ENCODE measurements at places on chromosomes 12 and 14.

DNA sequence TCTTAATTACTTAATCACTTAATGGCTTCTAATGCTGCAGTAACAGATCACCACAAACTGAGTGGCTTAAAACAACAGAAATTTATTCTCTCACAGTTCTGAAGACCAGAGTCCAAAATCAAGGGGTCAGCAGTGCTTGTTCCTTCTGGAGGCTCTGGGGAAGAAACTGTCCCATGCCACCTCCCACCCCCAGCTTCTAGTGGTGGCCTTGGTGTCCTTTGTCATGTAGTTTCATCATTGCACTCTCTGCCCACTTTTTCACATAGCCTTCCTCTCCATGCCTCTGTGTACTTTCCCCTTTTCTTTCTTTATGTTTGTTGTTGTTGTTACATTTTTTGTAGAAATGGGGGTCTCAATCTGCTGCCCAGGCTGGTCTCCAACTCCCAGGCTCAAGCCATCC is 16.1 kb upstream of the UBC start:
- DNase-seq: no peak

GRCh38 chr12:86735072-86735471 is 478.9 kb upstream of the MGAT4C start:
- no peak for DNase-seq

- DNase-seq: no peak
Measured at GRCh38 chr14:101814934-101815333, 53.4 kb downstream of the PPP2R5C start.

DNA sequence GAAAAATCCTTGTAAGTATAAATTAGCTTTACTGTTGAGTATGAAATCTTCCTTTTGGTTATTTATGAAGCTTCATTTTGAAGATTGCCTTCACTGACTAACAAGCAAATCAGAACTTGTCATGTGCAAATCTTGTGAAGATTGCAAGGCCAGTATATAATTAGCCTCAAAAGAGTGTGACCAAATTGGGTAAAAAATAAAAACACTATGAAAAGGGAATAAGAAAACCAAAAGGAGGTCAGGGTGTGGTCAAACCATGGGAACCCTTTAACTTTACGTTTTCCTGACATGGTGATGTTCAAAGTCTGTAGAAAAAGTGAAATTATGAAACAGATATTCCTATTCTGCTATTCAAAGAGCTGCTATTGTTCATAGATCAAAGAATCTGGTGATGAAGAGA is 230.3 kb downstream of the BCAT1 start:
- DNase-seq: no peak

DNA sequence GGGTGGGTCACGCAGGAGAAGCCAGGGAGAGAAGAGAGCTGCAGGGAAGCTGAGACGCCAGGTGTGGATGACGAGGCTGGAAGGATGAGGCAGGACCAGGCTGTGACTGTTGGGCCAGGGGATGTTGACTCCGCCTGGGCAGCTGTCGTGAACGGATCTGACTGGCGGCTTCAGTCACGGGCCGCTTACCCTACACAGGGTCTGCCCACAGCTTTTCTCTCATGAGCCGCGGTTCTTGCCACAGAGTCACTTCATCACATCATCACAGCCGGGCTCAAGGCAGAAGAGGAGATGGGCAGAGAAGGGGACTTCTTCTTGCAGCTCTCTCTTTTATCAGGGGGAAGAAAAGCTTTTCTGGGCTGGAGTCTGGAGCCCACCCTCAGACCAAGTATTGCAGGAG is 7.7 kb downstream of the CLBA1 start:
- DNase-seq: no peak

DNA sequence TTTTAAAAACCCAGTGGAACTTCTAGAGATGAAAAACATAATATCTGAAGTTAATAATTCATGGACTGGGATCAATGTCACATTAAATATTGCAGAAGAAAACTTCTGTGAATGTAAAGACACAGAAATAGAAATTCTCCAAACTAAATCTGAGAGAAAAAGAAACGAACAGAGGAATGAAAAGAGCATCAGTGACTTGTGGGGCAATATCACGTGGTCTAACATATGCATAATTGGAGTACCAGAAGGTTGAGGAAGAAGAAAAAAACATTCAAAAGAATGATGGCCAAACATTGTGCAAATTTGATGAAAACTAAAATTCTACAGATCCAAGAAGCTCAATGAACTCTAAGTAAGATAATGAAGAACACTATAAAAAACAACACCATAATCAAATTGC is 130.8 kb downstream of the EFCAB11 start:
- DNase-seq: no peak

- DNase-seq: no peak
Measured at GRCh38 chr14:64757601-64758000, 53.4 kb downstream of the PLEKHG3 start.

DNA sequence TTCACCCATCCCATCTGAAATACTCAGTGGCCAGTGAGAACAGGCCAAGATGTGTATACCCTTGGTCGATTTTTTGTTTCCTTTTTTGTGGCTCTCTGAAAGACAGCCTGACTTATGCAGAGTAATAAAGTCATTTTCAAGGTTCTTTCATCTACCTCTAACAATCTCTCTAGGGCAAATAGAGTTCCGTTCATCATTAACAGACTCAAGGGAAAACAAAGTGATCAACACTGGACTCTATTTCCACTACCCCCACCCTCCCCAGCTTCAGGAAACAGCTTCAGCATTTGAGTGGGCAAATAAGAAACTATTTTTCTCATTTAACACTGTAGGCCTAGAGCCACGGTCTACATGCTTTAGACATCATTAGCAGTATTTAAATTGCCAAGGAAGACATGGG is 15.9 kb downstream of the PRKAB1 start:
- no peak for DNase-seq

- DNase-seq: no peak
Measured at GRCh38 chr12:108424026-108424425, 84.9 kb upstream of the CMKLR1 start.

DNA sequence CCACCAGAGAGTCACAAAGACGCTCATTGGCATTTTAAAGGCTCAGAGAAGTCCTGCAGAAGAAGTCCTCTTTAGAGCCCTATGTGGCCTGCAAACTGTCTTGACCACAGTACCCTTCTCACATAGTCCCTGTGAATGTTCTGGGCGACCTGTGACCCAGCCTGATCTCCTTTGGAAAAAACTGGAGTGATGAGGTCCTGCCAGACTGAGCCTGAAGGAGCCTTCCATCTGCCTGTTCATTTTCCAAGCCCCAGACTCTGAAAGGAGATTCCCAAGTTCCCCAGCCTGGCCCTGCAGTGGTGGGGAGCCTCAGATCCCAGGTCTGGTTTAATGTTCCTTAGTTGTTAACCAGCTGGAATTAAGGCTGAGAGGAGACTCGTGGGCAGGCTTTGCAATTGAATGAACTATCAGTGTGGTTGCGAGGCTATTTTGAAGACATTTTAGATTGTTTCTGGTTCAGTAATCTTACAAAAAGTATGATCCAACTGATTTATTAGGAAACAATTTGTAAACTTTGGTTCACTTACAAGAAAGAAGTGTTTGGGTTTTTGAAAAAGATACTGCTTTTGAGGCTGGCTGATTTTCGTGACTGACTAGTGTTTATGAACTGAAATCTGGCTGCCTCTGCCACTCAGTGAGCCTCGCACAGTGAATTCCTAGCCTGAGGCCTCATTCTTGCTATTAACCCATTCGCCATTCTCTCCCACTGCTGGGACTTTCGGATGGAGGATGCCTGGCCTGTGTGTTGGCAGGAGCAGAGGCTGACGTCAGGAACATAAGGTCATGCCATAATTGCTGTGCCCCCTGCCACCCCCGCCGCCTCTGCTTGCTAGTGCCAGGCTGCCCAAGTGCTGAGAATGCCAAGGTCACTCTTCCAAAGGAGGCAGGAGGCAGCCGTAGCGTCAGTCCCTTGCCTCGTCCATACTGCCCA is 249.0 kb downstream of the CACNA1C start:
- DNase-seq: no peak

DNA sequence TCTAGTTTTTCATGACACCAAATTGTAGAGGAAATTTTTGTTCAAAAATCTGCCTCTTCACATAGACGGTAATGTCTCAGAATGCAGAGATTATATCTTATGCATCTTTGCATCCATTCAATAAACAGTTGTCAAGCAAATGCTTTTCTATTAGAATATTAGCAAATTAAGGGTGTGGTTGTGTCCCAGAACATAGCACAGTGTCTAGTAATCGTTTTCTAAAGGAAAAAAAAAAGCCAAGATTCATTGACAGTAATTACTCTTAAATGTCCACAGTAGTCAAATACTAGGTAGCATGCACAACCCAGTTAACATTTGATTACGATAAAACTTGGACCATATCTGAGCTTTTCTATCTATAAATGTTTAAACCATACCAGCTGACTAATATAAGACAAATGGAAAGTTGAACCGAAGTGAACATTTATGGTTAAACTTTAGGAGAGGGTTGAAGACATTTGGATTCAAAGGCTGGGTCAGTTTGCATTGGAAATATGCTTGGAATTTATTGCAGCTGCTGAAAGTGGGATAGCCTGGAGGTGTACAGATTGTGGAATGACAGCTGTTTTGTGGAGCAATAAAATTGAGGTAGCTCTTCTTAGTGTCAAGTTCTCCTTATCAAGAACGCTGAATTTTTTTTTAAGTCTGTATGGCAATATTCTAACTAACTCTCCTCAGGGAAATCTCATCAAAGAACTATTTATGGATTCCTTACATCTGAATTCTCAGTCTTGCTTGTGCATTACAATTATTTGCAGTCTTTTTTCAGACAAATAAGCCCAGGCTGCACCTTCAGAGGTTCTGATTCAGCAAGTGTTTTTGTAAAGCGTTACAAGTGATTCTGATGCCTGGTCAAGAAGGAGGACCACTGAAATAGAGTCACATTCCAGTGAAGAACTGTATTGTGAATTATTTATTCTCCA is 66.7 kb upstream of the ATP2B1 start:
- no peak for DNase-seq

- DNase-seq: no peak
Measured at GRCh38 chr14:88818018-88818417, 6.4 kb upstream of the TTC8 start.

- no peak for DNase-seq
Measured at GRCh38 chr12:39792938-39793337, 173.3 kb upstream of the ABCD2 start.

- no peak for DNase-seq
Measured at GRCh38 chr14:37122288-37122687, 50.1 kb downstream of the SLC25A21 start.

GRCh38 chr12:121861636-121862254 is 3.1 kb upstream of the HPD start:
- no peak for DNase-seq

GRCh38 chr12:15751741-15752140 is 37.4 kb downstream of the EPS8 start:
- no peak for DNase-seq

GRCh38 chr12:94205822-94206221 is 57.4 kb downstream of the PLXNC1 start:
- no peak for DNase-seq

DNA sequence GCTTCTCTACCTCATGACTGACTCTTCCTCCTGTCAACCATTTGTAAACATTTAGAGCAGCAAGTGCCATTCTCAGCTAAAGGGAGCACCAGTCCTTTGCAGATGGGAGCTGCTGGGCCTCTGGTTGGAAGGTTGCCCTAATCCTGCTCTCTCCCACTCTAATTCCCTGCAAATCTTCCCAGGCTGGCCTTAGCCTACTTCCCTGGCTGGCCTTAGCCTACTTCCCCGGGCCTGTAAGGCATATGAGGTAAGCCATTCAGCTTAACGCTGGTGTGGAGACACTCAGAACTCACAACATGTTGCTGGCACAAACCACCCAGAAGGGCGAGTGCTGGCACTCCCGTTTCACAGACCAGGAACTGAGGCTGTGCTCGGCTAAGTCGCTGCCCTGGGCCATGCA is 69.0 kb downstream of the CPSF2 start:
- no peak for DNase-seq

- no peak for DNase-seq
Measured at GRCh38 chr12:31821484-31821883, 92.7 kb upstream of the AMN1 start.

DNA sequence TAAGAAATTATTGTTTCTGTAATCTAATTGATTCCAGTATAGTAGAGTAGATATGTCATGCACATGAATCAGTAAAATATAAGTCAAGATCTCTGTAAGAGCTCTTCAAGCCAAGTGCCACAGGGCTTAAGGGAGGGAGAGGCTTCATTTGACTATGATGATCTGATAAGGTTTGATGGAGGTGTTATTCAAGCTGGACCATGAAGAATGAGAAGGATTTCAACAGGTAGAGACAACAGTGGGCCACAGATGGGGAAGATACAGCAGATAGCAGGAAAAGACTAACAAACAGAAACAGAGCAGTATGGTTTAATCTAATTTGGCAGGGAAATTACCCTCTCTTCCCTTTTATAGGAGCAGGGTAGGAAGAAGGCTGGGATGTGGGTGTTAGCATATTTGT is 40.6 kb upstream of the FKBP4 start:
- no peak for DNase-seq

Measured in ascending aorta (tissue), 2 donors.